ENCODE measurements at places on chromosomes 1 and 21.

DNA sequence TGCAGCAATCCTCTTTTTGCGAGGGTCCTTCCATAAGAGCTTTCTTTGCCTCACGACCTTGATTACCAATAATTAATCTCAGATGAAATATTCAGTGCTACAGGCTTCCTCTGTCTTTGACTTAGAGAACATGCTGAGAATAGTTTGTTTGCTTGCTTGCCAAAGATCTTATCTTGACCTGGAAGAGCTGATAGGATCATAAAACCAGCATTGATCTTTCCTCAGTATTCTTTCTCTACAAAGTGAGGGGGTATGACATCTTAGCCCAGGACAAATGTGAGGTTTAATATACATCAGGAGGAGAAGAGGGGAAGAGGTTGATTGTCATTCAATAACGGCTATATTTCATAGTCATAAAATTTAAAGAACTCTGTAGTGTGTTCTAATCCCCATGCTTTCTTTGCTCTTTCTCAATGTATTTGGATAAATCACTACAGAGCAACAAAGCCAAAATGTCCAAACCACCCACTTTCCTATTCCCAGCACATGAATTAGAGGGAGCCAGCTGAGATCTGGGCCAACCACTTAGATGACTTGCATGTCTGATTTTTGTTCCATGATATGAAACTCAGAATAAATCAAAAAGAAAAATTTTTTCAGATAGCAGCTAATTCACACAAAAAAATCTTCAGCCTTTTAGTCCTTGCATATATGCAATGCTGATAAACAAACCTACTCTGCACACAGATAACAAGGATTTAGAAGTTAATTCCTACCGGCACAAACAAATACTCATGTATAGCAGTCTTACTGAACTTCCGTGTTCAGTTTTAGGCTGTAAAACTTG is 50.5 kb upstream of the IPO9 start:
- no peak for DNase-seq

- DNase-seq: no peak
Measured at GRCh38 chr1:201330541-201330940, 46.9 kb downstream of the TNNT2 start.

GRCh38 chr1:24619376-24619775 is 23.7 kb upstream of the SRRM1 start:
- DNase-seq: no peak

DNA sequence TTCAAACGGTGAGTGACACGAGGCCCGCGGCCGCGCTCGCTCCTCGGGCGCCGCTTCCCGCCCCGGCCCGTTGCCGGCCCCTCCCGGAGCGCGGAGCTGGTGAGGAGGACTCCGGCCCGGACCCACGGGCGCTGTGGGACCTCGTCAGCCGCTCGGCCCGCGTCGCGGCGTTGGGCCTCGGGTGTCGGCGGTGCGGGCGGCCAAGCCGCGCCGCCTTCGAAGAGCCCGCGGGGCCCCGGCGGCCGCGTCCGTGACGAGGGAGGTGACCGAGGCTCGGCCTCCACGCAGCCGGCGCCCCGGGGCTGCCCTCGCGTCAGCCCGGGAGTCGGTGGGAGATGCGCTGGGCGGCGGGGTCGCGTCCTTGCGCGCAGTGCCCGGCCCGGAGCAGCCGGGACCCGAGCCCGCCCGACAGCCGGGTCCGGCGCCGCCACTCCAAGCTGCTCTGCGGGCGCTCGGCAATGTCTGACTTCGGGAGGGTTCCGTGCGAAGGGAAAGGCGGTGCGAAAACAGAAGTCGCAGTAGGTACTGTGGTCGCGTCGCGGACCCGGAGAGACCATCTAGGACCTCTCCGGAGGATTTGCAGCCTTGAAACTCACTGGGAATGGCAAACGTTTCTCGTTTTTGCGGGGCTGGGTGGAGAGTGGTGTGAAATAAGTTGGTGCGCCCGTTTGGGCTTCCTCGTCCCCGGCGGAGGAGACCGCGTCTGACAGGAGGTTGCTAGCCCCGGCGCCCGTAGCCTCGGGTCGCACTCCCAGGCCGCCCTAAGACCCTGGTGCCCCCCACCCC is 829 bp downstream of the SPEN start:
- DNase-seq: peak; percentile 13

DNA sequence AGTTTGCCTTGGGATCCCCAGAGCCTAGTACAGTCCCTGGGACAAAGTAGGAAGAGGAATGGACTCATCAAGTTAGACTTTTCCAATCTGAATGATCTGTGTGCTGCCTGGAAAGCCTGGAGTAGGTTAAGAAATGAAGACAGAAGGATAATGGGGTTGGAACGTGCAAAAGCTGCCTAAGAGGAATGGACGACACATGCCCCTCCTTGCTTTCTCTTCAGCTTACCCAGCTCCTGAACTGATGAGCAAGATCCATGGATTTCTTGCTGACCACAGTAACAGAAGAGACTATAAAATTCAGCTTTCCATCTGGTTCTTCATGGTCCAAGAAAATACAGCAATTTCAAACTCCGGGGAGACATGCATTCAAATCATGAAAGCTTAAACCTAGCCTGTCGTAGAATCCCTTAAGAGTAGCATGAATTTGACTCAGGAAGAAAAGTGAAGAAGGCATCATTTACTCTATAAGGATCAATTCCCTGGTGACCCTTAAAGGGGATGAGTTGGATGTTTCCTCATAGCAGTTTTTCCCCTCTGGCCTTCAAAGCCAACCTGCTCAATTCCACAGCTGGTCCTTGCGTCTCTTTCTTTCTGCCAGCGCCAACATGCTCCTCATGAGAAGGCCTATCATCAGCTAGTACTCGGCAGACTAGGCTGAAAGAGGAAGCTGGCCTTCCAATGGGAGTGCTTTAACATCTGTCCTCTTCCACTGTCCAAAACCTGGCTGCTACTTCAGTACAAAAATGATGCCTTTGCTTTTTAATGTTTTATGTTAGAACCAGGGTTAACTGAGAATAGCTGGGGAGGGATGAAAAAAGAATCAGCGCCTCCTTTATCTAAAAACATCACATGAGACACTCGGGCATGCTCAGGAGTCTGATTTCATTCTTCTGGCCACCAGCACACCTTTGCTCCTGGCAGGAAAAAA is 5.7 kb upstream of the PEF1 start:
- no peak for DNase-seq

DNA sequence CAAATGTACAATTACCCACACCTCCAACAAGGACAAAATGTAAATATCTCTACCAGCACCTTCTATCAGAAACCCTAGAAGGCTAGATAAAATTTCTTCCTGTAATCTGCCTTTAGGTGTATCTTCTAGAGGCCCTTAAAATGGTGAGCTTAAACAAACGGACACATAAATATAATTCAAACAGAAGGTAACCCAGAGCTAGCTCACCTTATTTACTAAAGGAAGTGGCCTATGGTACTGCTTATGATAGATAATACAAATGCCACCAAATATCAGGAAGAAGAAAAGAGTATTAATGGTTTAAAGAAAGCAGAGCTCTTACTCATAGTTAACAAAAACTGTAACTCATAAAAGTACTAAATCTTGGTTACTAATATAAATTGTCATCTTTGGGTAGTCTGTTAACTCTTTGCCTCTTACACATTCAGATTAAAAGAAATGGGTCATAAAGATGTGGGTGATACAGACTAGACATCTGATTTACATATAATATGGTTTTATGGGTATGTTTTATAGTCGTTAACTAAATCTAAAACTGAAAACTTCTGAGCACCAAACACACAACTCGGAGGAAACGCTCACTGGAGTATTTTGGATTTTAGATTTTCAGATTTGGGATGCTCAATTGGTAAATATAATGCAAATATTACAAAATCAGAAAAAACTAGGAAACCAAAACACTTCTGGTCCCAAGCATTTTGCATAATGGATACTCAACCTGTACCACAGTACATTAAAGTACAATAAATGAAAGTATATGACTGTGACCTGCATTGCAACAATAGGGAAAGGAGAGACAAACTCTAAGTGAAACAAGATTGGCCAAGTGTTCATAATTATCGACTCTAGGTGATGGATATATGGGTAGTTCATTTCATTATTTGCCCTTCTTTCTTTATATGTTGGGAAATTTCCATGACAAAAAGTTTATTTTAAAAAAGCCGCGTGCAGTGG is 23.2 kb downstream of the TRIT1 start:
- DNase-seq: no peak
